Stimulated activated CD4-positive, alpha-beta T cell treated with anti-CD3 and anti-CD28 coated beads, TNF-alpha, amount 100 ng/mL, for 24 hours (primary cell): ENCODE measurements at places on chromosomes 4 and X.

- DNase-seq, result no peak
These were observed 327.9 kb downstream of the CXXC4 start for GRCh38 chr4:104166749-104167148.

GRCh38 chr4:173862754-173863153 is 332.7 kb upstream of the HAND2 start:
- DNase-seq, result no peak

- no peak for DNase-seq
These were observed 1052.5 kb upstream of the LCORL start for GRCh38 chr4:19074036-19074435.

GRCh38 chr4:182174979-182175378 is 68.2 kb upstream of the TENM3 start:
- no peak for DNase-seq

DNA sequence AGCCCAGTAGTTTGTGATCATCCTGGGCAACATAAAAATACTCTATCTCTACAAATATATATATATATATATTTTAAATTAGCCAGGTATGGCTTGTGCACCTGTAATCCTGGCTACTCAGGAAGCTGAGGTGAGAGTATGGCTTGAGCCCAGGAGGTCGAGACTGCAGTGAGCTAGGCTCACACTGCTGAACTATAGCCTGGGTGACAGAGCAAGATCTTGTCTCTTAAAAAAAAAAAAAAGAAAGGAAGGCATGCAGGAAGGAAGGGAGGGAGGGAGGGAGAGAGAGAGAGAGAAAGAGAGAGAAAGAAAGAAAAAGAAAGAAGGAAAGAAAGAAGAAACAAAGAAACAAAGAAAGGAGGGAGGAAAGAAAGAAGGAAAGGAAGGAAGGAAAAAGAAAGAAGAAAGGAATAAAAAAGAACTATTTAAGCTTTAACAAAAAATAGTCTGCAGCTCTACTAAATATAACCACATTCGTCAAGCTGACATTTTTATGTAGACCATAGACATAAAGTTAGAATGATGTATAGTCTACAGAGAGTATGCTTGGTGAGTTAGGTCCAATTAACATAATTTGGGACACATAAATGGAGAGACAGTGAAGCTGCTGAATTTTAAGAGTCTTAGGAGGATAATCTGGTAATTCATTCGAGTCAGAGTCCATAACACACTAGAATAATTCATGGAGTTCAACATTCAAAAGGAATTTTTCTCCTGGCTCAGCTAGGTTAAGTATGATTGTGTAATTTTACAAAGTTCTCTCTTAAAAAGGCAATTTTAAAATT is 111.9 kb downstream of the GLRA3 start:
- no peak for DNase-seq

GRCh38 chr4:187478292-187479140 is 517.1 kb upstream of the ZFP42 start:
- no peak for DNase-seq

DNA sequence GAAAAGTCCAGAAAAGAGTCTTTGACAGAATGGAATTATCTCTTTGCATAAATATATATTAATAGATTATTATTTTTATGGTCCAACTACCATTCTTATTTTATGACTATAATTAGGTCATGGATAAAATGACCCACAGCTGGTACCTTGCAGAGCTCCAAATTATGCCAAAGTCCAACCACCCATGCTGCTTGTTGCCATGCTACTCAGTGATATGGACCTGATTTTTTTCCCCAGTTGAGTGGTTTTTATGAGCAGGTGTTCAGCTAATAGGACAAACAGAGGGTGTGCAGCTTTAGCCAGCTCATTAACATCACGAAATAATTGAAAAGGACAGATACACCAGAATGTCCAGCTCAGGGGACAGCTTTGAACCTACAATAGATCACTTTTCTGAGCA is 9.7 kb downstream of the HOPX start:
- no peak for DNase-seq
